ENCODE measurements at places on chromosomes 4 and X. TPM values are rescaled to one million over a fixed set of nuclear protein-coding genes. Genes with fewer than 3 reads are reported as not detected.

GRCh38 chrX:105634180-105634579, 188.2 kb upstream of the NRK start:
- DNase-seq = no peak

GRCh38 chr4:150771382-150771781, 189.4 kb downstream of the MAB21L2 start:
- DNase-seq = no peak

HTN1 gene
- not detected for total RNA-seq

EVC2 gene
- total RNA-seq = 32.2 TPM

GRCh38 chr4:188611143-188611542, 471.9 kb downstream of the TRIML1 start:
- no peak for DNase-seq

DNA sequence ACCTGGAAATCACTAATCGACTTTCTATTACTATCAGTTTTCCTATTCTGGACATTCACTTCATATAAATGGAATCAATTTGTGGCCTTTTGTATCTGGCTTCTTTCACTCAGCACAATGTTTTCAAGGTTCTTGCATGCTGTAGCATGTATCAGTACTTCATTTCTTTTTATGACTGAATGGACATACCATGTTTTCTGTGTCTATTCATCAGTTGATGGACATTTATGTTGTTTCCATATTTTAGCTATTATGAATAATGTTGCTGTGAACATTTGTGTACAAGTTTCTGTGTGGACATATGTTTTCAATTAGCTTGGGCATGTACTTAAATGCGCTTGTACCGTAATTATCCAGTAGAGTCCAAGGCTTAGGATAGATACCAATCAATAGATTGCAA, 19.9 kb upstream of the RELL1 start:
- no peak for DNase-seq

DNA sequence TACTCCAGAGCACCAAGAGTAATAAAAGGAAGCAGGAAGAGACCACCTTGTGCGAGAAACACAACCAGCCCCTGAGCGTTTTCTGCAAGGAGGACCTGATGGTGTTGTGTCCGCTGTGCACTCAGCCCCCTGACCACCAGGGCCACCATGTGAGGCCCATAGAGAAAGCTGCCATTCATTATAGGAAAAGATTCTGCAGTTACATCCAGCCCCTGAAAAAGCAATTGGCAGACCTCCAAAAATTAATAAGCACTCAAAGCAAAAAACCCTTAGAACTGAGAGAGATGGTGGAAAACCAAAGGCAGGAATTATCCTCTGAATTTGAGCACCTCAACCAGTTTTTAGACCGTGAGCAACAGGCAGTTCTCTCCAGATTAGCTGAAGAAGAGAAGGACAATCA, 5.7 kb downstream of the TRIM75 start:
- DNase-seq = no peak

DNA sequence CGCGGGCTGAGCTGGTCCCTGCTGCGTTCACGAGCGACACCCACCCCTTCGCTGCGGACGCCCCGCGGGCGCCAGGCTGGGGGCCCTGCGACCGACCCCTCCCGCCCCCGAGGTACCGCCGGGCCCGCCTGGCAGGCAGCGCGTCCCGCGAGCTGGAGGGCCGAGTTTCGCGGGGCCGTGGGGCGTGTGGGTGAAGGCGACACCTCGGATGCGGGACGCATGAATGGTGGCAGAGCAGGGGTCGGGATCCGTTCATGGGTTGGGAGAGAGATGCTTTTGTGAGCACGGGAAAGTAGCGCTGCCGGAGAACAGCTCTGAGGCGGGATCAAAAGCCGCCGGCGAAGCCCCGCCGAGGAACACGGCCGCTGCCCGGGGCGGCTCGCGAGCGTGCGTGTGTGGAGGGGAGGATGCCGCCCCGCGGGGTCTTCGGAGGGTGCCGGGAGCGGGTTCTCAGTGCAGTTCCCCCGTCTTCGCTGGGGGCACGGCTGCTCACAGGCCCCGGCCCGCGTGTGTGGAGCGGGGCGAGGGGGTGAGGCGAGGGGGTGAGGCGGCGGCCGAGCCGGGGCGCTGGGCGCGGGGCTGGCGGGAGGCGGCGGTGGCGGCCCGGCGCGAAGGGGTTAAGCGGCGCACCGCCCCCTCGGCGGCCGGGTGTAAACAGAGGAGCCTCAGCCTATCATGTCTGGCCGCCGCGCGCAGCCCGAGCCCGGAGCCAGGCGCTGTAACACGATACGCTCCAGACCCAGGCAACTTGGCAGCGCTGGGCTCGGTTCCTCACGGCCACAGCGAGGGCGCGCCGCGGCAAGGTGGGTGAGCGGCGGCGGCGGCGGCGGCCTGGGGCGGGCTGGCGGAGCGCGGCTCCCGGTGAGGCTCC, 205.3 kb downstream of the TENM3 start:
- DNase-seq = peak; percentile 81

DNA sequence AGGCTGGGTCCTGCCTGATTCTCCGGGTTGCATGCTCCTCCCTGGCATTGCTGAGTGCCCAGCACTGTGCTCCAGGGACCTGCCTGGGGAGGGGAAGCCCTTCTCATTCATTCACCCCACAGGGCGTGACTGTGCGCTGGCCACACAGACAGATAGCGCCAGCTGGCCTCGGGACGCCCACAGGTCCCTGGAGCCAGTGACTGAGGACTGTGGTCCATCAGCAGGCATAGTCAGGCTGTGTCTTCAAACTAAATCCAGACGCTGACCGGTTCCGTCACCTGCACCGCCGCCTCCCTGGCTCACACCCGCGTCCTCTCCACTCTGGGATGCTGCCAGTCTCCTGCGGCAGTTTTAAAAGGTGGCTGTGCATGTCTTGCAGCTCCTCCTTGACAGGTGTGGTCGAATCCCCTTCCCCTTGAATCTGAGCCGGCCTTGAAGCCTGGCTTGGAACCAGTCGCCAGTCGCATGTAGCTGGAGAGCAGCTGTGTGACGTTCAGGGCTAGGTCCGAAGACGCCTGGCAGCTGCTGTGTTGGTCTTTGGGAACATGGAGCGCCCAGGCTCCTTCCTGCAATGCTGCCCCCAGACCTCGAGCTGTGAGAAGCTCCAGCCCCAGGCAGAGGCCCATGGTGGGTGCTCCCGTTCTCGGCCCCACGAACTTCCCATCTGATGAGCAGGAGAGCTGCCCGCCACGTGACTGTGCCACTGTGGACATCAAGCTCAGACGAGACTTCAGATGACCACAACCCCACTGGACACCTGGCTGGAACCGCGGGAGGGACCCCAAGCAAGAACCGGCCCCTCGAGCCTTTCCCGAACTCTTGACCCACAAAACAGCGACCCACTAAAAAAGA, 94.1 kb downstream of the ADRA2C start:
- DNase-seq = no peak

GRCh38 chr4:102047616-102048015, 257.1 kb downstream of the BANK1 start:
- DNase-seq = no peak

GRCh38 chr4:61200187-61200915, at the start of gene ADGRL3:
Gene ADGRL3, plus strand, starts transcription at chr4:61200326.
- DNase-seq = no peak

VSIG1 gene
- not detected for total RNA-seq

- no peak for DNase-seq
Observed at GRCh38 chr4:102585329-102585728, 84.2 kb downstream of the NFKB1 start.

DNA sequence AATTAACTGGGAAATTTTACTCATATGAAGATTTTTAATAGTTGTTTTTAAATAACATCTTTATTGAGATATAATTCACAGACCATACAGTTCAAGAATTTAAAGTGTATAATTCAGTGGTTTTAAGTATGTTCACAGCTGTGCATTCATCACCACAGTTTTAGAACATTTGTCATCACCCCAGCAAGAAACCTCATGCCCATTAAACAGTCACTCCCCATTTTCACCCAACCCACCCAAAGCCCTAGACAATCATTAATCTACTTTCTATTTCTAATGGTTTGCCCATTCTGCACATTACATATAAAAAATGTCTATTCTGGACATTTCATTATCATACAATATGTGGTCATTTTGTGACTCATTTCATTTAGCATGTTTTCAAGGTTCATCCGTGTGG, 2.8 kb downstream of the UPRT start:
- DNase-seq = no peak

PAGE4 gene
- total RNA-seq = not detected

DNA sequence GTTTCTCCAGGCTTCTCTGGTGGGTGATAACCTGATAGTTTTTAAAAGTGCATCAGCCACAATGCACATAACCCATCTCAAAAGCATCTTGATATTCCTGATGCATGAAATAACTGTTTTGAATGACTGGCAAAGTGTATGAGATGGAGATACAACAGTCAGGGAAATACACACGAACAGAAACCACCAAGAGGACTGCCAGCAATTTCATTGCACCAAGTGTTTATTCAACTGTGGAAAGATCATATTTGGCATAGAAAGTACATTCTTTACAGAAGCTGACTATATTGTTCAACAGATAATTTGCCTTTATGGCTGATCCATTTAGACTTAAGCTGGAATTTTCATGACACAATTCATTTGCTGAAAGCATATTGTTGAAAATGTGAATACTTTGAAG, 139.5 kb downstream of the SLIT2 start:
- no peak for DNase-seq

- no peak for DNase-seq
Observed at GRCh38 chrX:28920153-28920943, 333.1 kb downstream of the IL1RAPL1 start.

DNA sequence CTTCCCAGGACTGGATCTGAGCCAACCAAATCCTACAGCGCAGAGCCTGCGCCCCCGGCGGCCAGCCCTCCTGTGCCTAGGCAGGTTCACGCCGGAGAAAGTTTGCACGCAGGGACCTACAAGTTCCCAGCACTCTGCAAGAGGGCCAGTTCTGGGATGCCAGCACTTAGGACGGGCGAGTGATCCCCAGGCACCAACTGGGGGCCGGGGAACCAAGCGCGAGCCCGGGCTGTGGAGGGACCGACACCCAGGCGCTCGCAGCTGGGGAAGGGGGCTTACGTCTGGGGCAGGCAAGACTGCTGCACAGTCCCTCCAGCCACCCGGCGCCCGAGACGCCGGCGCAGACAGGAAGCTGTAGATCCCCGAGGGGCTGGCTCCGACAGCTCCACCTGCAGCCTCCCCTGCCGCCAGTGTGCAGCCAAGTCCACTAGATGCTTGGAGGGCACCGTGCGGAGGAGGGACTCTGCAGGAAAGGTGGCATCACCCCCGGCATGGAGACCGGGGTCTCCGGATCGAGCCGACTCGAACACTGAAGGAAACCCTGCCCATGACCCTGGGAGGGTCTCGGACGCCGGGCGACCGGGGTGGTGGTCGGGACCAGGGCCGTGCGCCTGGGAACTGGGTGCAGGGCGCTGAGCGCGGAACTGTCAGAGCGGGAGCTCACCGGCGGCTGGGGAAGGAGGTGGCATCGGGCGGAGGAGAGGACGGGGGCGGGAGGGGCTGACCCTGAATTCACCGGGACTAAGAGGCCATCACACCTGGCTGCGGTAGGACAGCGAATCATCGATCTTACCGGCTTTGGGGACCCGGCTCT, 566 bp downstream of the CORIN start:
- DNase-seq = peak; percentile 52

GRCh38 chr4:66404141-66404540, 733.9 kb upstream of the EPHA5 start:
- DNase-seq = no peak

TLR1 gene
- total RNA-seq = 4.0 TPM

DNA sequence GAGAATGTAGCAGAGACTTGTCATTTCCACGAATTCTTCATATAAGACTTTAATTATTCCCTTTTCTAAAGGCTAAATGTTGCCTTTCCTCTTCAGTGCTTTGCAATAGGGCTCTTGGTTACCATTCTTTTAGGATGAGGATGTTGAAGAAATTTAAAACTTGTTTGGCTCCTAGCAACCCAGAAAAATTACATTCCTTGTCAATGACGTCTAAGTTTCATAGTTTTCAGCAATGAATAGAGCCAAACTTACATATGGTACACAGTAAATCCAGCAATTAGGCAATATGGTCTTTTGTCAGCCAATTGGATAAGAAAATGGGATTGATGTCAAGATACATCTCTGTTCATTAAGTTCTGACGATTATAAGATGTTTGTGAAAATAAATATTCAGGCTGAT, 1639.6 kb upstream of the PCDH10 start:
- DNase-seq = no peak

GRCh38 chr4:127601029-127601428, 31.7 kb upstream of the INTU start:
- no peak for DNase-seq

RBMXL3 gene
- total RNA-seq = not detected

SPANXN1 gene
- not detected for total RNA-seq

DNA sequence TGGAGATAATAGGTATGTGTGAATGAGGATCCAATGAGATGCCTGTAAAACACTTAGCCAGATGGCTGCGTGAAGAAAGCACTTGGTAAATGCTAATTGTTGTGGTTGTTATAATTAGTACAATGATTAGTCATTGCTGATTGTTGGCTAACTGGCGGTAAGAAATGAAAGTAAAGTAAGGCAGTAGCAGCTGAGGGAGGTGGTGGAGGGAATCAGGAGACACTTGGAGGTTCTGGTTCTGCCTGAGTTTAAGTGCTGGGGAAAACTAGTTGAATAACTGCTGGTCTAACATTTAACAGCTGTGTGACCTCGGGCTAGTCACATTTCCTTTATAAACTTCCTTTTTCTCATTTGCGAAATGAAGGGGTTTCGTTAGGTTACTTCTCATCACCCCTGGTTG, 30.9 kb downstream of the CD38 start:
- no peak for DNase-seq

DNA sequence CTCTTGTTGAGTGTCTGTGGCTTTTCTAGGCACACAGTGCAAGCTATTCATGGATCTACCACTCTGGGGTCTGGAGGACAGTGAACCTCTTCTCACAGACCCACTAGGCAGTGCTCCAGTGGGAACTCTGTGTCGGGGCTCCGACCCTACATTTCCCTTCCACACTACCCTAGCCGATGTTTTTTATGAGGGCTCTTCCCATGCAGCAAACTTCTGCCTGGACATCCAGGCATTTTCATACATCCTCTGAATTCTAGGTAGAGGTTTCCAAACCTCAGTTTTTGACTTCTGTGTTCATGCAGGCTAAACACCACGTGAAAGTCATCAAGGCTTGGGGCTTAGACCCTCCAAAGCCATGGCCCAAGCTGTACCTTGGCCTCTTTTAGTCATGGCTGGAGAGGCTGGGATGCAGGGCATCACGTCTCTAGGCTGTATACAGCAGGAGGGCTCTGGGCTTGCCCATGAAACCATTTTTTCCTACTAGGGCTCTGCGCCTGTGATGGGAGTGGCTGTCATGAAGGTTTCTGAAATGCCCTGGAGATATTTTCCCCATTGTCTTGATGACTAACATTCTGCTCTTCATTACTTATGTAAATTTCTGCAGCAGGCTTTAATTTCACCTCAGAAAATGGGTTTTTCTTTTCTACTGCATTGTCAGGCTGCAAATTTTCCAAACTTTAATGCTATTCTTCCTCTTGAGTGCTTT, 249.8 kb upstream of the CPEB2 start:
- no peak for DNase-seq
